ENCODE measurements at places on chromosomes 4 and X.

DNA sequence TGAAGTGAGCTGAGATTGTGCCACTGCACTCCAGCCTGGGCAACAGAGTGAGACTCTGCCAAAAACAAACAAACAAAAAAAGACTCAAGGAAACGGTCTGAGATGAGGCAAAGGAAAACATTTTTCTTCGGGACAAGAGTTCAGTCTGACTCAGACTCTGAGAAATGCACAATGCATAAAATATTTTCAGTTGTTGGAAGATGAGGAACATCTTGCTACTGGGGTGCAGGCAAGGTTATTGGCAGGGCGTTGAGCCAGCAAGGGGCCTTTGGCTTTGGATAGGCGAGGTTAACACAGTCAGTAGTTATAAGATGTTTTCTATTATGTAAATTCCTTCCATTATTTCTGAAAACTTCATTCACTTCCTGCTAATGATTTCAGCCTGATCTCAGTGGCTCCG is 96.1 kb upstream of the VCX start:
- DNase-seq = no peak

GRCh38 chrX:135295944-135296305 is 13.4 kb upstream of the ETDC start:
- no peak for DNase-seq

DNA sequence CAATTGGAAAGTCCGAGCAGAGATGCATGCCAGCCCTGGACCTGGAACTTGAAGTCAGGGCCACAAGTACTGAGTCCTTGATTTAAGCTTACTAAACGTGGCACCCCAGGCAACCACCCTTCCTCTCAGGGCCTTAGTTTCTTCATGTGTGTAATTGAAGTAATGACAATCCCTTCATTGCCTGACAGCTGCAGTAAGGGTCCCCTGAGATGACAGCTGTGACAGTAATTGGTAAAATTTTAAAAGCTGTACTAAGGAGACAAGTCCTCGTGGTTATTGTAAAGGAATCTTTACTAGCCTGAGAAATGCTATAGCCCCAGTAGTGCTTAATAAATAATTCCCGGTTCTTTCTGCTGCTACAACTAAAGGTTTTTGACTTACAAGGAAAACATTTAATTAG is 175.1 kb upstream of the RADX start:
- DNase-seq = no peak

GRCh38 chrX:47523297-47523696 is 37.7 kb upstream of the ARAF start:
- DNase-seq = peak; percentile 74

GRCh38 chrX:40922307-40922706 is 162.9 kb upstream of the USP9X start:
- DNase-seq = no peak

- no peak for DNase-seq
Observed at GRCh38 chr4:174713821-174714220, 115.2 kb downstream of the GLRA3 start.

DNA sequence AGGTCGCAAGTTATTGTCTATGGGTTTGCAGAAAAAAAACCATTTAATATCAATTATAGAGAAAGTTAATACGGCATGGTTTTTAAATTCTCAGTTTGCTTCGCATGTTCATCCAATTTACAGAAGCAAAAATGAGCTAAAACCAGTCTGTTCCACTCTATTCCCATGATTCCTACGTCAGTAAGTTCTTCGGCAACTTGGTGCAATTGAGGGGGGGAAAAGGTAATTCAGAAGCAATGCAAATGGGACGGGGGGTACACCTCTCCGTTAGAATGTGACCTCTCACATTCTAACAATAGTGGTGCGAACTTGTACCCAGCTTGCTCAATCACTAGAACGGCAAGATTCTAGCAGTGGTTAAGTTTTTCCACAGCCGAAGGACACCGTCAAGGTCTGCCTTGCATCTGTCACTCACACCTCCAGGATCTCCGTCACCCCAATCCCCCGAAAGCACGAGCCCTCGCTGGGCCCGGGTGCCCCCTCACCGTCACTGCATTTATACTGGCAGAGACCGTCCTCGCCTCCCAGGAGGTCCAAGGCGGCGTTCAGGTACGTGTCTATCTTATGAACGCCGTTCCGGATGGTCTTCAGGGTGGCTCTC is 653 bp downstream of the PLA2G12A start:
- DNase-seq = no peak

DNA sequence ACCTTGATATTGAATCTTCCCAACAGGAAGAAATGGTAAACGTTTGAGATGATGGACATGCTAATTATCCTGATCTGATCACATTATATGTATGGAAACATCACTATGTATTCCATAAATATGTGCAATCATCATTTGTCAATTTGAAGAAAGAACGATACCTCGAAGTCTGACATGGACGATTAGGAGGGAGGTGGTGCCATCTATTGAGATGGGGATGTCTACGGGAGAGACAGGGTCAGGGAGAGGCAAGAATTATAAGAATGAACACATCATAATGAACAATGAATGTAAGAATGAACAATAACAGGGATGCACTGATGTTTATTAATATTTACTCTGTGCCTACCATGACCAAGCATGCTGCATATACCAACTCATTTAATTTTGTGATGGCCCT is 93.7 kb upstream of the SOD3 start:
- DNase-seq = no peak

DNA sequence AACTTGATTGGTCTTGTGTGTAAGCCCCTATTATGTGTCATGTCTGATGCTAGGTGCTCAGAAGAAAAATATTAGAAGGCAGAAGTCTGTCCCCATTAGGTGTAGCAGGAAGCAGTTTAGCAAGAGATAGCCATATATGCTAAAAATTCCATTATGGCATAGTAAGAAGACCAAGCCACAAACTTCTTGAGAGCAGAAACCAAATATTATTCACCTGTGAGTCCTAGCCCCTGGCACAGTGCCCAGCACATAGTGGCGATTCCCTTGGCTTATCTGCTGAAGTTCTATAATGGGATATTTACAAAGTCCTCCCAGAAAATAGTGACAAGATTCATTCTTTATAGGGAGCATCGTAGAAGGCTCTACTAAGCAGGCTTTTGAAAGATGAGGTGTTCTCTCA is 174.4 kb downstream of the RAB28 start:
- no peak for DNase-seq

DNA sequence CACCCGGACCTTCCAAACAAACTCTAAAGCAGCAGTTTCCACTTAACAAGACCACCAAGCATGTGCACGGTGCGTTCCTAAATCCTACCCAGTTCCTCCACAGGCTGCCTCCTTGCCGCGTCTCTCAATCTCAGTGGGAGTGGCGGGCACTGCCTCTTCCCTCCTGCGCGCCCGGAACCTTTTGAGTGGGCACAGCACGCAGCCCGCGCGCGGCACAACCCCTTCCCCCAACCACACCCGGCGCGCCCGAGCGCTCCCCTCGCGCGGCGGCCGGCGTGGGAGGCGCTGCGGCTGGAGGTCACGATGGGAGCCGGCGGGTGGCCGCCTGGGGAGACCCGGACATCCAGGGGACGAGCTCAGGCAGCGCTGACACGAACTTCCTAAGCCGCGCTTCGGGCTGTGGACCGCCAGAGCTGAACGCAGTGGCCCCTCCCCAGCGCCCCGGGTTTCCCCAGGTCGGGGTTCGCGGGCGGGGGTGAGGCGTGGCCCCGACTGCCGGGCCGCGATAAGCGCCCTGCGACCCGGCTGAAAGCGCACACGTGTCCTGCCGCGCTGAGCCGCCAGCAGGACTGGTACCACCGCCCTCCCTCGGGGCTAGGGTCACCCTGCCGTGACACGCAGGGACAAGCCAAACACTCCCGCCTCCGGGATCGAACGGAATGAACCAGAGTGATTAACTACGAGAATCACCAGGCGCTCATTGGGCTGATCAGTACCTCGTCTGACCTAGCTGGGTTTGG is at the start of gene ABCG2:
Gene ABCG2 (minus strand): TSS at position 151 of the 740 bp plus-strand sequence. CDS start 18,644 bp downstream, outside the sequence.
- peak; percentile 34 for DNase-seq

GRCh38 chr4:7362862-7363430 is 71.8 kb downstream of the PSAPL1 start:
- no peak for DNase-seq

GRCh38 chrX:130114141-130114588 is 3.9 kb upstream of the ELF4 start:
- DNase-seq = no peak

DNA sequence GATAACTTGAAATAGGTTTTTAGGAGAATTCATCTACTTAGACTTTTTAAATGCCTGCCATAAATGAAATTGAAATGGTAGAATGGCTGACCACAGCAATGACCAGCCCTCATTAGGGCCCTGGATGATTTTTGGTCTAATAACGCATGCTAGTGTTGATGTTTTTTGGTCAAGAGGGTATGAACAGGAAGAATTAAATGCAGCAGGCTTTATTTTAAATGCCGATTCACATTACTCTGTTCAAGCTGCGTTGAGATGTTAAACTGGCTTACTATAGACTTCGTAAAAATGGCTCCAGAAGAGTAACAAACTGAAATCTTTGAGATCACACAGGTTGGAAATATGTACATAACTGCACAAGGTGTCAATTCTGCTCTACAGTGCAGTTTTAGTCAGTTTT is 14.6 kb downstream of the DDX3X start:
- DNase-seq = no peak

- DNase-seq = no peak
Observed at GRCh38 chr4:82839624-82840023, 41.0 kb upstream of the SCD5 start.

DNA sequence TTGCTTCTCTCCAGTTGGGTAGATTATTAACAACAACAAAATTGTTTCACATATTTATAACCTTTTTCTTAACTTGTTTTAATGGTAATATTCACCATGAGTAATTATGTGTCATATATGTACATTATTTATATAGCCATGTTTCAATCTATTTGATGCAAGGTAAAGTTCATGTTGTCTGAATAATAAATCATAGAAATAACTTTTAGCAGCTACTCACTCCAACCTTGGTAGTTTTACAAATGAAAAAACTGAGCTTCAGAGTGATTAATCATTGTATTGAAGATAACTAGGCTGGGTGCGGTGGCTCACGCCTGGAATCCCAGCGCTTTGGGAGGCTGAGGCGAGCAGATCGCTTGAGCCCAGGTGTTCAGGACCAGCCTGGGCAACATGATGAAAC is 46.0 kb downstream of the TMA16 start:
- DNase-seq = no peak

GRCh38 chr4:150265806-150266205 is 187.6 kb downstream of the DCLK2 start:
- DNase-seq = no peak

DNA sequence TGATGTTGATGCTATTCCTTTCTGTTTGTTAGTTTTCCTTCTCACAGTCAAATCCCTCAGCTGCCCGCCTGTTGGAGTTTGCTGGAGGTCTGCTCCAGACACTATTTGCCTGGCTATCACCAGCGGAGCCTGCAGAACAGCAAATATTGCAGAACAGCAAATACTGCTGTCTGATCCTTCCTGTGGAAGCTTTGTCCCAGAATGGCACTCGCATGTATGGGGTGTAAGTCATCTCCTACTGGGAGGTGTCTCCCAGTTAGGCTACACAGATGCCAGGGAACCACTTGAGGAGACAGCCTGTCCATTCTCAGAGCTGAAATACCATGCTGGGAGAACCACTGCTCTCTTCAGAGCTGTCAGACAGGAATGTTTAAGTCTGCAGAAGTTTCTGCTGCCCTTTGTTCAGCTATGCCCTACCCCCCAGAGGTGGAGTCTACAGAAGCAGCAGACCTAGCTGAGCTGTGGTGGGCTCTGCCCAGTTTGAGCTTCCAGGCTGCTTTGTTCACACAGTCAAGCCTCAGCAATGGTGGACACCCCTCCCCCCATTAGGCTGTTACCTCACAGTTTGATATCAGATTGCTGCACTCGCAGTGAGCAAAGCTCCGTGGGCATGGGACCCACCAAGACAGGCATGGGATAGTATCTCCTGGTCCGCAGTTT is 74.9 kb downstream of the SPIN3 start:
- no peak for DNase-seq

DNA sequence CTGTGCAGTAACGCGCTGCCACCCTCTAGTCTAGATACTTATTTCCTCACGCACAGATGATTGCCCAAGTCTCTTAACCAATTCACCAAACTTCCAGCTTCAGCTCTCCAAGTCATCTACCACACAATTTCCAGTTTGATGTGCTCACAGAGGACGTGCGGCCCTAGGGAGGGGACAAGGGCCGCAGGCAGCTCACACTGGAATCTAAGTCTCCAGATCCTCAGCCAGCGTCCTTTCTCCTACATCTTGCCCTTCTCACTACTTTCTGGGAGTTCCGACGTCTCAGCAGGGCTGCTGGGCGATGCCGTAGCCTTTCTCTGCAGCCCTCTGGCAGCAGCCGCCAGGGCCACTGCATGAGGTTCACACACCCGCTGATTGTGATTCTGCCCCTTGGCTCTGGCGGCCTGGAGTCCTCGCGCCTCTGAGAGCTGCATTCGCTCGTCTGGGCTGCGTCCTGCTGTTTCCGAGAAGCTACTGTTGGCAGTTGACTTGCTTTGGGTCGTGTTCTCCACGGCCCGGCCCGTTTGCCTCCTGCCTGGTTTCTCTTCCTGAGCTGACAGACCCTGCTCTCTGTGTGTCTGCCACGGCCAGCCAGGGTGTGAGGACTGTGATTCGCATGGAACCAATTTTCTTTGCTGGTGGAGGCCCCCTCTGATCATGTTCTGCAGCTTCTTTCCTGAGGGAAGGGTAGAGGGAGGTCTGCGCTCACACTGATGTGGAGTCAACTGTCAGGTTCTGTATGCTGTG is 14.1 kb upstream of the TMEM131L start:
- no peak for DNase-seq

GRCh38 chr4:24780936-24781495 is 14.4 kb upstream of the SOD3 start:
- DNase-seq = no peak

GRCh38 chr4:40216622-40217366 is 20.0 kb downstream of the RHOH start:
- DNase-seq = no peak

GRCh38 chr4:130478406-130478805 is 1382.5 kb downstream of the C4orf33 start:
- DNase-seq = no peak

DNA sequence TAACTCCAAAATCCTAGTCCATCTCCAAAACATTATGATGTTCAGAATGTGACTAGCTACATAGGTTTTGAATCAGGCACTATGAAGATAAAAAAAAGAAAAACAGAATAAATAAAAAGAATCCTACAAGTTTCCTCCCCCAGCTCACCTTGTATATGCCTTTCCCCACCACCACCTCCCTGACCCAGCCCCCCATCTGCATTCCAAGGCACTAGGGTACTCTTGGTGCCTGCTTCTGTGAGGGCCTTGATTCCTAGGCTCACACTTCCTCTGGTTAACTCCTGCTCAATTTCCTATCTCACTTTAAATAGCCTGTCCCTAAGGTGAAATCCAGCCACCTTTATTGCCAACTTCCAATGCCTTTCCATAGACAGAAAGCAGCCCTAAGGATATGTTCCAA is 178.7 kb upstream of the ATOH1 start:
- no peak for DNase-seq

DNA sequence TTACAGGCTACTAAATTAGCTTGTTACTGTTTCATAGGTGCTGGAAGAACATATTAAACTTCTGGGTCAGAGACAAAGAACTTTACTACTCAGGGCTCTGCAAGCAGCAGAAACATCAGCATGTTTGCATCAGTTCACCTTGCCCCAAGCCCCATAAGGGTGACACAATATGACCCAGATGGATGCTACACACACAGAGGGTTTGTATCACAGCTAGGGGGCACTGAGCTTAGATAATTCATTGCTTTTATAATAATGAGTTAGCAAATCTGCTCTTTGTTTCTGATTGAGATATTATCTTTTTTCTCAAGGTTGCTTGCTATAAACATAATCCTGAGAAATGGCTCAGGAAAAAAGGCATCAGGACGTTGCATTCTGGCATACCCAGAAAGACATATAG is 4.8 kb upstream of the SYNPO2 start:
- DNase-seq = no peak
